ENCODE measurements at places on chromosomes 3 and 15.

- no peak for DNase-seq
These were observed 98.3 kb downstream of the HERC1 start for GRCh38 chr15:63735449-63735848.

- DNase-seq: no peak
These were observed 198.8 kb upstream of the TTC14 start for GRCh38 chr3:180403156-180403555.

GRCh38 chr3:170221924-170222646 is at the start of gene PRKCI:
PRKCI (plus strand) TSS chr3:170222424; CDS start chr3:170222670, 246 bp downstream.
- DNase-seq: peak; percentile 98

- DNase-seq: no peak
These were observed 411.2 kb upstream of the TBL1XR1 start for GRCh38 chr3:177608443-177608842.

DNA sequence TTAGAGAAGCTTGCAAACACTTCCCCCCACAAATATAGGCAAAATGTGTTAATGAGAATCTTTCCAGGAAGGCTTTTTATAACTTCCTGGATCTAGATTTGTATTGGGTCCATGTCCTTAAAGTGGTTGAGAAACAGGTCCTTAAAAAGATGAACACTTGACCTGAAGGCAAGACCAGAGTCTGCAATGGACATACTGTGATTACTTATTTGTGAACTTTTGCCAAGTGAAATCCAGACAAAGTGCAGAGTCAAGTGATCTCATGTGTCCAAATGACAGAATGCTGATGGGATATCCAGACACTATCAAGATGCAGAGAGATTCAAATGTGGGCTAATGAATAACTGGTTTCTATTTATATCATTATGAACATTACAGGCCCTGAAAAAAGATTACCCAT is 43.8 kb downstream of the FRMD4B start:
- DNase-seq: no peak

- DNase-seq: no peak
These were observed 56.5 kb downstream of the RPLP1 start for GRCh38 chr15:69509131-69509530.

DNA sequence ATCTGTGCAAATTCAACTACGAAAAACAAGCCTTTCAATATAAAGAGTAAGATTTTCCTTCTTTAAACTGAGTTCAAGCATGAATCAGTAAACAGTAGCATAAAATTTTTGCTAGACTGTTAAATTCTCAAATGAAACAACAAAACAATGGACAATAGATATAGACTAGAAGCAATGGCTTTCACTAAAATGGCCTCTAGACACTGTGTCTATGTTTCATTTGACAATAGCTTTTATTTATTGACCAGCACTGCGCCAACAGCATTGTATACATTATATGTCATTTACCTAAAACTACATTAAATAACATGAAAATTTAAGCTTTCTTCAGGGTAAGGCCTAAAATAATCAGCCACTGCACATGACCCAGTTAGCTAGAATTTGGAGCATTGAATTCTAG is 148.5 kb downstream of the DUT start:
- DNase-seq: no peak

- no peak for DNase-seq
These were observed 148.1 kb upstream of the PEX5L start for GRCh38 chr3:180184816-180185215.

DNA sequence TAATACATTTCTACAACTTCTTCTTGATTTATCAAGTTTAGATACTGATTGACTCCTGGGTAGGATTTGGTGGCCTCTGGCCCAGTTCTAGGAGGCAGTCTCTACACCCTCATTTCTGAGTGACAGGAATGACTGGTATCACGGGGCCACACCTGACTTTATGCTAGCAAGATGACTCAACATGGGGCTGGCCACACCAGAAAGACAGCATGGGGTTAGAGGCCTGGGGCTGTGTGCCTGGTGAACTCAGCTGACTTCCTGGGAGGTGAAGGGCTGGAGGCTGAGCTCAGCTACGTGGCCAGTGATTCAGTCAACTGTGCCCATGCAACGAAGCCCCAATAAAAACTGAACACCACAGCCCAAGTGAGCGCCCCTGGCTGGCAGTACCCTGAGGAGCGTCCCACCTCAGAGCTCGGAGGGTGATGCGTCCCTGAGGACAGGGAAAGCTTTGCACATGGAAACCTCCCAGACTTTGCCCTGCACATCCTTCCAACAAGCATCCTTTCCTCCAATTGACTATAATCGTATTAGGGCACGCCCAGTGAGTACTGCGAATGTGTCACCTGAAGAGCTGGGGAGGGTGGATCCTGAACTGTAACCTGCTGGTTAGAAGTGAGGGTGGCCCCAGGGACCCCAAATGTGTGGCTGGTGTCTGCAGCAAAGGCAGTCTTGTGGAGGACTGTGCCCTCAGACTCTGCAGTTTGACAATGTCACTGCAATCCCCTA is 57.2 kb downstream of the NIPA2 start:
- DNase-seq: no peak

DNA sequence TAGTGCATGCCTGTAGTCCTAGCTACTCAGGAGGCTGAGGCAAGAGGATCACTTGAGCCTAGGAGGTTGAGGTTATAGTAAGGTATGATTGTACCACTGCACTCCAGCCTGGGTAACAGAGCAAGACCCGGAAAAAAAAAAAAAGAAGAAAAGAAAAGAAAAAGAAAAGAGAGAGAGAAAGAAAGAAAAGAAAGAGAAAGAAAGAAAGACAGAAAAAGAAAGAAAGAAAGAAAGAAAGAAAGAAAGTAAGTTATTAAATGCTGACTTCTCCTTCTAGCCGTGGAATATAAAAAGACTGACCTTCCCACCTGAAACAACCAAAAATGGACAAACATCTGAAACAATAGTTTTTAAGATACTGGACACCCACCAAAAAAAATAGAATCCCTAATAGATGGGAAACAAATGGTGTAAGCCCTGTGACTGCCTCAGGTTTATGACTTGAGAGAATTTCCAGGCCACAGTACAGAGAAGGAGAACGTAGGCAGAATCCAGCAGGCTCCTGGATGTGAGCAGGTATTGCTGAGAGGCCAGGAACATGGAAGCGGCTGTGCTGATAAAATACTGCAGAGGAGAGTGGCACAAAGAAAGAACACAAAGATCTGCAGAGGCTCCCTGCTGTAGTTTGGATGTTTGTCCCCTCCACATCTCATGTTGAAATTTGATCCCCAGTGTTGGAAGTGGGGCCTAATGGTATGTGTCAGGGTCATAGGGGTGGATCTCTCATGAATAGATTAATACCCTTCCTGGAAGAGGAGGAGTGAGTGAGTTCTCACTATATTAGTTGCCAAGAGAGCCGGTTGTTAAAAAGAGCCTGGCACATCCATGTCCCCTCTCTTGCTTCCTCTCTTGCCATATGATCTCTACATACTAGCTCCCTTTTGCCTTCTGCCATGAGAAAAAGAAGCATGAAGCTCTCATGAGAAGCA is 41.8 kb upstream of the PRSS50 start:
- DNase-seq: no peak

- no peak for DNase-seq
These were observed 106.3 kb downstream of the CADPS start for GRCh38 chr3:62768896-62769295.

DNA sequence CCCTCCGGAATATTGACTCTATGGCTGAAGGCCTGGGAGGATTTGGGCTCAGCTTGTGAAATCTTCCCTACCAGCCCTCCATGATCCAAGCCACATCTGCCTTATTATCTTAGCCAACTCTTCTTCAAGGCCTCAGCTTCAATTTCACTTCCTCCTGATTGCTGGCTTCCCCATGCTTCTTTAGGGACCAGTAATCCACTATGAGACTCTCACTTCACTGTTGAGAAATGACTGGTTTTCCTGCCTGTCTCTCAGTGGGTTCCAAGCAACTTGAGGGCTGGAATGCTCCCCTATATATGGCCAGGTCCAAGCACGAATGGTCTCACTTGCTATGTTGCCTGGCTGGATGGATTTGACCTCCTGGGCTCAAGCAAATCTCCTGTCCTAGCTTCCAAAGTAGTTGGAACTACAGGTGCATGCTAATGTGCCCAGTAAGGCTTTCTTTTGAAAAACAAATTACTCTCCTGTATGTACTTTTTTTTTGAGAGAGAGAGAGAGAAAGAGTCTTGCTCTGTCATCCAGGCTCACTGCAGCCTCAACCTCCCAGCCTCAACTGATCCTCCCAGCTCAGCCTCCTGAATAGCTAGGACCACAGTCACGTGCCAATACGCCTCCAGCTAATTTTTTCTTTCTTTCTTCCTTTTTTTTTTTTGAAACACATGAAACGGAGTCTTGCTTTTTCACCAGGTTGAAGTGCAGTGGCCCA is 7.9 kb upstream of the PIK3CB start:
- DNase-seq: no peak

DNA sequence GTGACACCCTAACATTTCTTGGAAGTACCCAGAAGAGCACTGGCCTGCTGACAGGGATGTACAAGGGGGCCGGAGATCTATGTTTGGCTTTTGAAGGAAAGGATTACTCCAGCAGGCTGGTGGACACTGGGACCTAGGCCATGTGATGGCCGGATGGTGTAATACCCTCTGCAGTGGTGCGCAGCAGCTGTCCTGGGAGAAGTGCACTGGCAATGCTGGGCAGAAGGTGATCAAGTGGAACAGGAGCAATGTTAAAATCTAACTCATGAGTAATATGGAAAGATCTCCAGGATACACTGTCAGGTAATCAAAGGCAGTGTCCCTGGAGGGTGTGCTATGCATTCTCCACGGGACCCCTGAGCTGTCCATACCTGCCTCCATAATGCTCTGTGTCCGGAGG is 71.2 kb upstream of the POMGNT2 start:
- DNase-seq: no peak

GRCh38 chr15:41930867-41931222 is 37.0 kb upstream of the SPTBN5 start:
- DNase-seq: no peak

GRCh38 chr3:172218350-172219323 is 179.3 kb downstream of the FNDC3B start:
- no peak for DNase-seq

DNA sequence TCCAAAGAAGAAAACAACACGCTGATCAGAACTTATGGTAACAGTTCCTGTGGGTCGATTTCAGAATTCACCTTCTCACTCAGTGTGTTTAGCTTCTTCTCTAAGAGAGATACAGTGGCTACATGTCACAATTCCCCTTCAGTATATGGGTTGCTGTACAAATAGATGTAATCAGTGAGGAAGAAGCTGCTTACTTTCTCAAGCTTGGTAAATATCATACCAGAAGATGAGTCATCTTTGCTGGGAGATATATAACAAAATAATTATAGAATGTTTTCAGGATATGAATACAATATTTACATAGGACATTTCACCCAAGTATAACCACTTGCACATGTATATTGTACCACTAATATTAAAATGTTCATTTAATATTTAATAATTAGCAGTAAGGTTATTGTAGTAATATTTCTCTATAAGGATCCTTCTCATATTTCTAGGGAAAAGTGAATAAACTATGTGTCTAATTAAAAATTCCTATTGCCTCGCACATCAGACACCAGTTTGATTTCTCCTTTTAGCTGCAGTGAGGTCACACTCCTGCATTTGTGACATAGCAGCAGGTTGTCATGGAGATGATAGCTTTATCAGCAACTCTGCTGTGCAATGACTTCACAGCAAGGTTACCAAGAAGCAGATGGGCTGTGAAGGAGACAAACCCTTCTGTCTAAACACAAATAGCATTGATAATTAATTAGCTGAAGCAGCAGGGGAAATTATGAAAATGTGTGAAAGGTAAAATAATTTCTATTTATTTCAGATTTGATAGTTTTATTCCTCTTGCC is 211.4 kb downstream of the TUSC7 start:
- no peak for DNase-seq

GRCh38 chr3:133855772-133856171 is 39.9 kb downstream of the RAB6B start:
- DNase-seq: no peak

GRCh38 chr3:67790043-67790442 is 135.6 kb upstream of the SUCLG2 start:
- peak; percentile 63 for DNase-seq

GRCh38 chr3:161694682-161695564 is 198.3 kb downstream of the OTOL1 start:
- no peak for DNase-seq

DNA sequence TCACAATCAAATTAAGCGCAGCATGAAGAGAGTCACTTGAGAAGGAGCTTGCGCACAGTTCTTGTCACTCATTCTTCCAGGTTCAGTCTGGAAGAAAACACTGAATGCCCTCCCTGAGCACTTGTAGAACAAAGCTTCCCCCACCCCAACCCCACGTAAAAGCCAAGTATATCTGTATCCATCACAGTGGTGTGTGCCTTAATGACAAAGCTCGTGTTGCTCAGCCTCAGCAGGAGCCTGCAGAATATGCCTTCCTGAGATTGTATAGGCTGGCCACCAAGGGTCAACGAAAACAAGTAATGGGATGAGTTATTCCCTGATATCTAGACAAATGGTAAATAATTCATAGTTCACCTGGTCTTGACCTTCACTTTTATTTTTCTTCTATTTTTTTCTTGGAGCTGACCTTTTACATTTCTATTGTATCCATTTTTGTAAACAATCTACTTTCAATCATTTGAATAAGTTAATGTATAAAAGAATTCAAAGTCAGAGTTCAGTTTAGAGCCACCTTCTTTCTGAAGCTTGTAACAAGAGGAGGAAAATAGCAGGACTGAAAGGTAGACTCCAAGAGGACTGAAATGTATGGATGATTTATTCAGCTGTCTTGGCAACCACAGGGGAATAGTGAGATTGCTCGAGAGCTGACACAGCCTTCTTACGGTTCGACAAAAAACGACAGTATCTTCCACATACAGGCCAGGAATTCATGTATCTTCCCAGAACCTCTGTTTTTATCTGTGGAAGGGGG is 405.5 kb upstream of the TPM1 start:
- DNase-seq: no peak

GRCh38 chr3:99648101-99648500 is 9.7 kb downstream of the COL8A1 start:
- DNase-seq: no peak

DNA sequence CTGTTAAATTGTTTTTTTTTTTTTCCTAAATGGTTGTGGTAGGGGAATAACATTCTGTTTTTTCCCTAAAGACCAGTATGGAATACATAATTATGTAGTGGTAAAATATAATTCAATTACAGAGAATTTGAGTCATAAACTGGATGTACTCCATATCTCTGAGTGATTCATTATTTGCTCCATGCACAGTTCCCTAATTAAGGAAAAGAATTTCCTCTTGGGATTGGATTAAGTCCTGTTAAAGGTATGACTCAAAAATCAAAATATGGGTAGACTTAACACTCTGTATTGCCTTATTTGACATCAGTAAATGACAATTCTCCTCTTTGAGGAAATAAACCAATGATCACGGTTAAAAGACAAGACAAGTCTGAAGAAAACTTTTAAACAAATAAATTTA is 78.0 kb upstream of the KCNH8 start:
- DNase-seq: no peak
